NCI-H2227 treated with DMSO at 0.1 percent for 48 hours (cell line): ENCODE measurements at places on chromosomes 6 and 20.

DNA sequence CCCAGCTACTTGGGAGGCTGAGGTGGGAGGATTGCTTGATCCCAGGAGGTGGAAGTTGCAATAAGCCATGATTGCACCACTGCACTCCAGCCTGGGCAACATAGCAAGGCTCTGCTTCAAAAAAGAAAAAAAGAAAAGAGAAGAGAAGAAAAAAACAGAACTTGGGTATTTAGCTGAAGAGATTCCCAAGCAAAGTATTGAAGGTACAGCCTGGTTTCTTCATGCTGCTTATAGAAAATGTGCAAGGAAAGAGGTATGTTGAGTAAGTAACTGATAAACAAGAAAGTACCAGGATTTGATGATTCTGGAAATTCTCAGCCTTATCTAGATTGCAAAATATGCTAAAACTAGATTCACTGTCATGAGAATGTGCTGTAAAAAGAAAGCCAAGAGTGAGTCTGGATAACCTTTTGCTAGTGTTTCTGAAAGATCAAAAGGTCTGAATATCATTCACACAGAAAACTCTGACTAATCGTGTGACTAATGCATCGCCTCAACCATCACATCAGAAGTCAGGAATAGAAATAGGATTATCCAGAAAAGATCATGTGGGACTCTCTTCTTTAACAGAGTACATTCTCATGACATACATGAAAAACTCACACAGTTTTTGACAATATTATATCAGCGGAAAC is 32.4 kb upstream of the NOP56 start:
- no peak for DNase-seq

DNA sequence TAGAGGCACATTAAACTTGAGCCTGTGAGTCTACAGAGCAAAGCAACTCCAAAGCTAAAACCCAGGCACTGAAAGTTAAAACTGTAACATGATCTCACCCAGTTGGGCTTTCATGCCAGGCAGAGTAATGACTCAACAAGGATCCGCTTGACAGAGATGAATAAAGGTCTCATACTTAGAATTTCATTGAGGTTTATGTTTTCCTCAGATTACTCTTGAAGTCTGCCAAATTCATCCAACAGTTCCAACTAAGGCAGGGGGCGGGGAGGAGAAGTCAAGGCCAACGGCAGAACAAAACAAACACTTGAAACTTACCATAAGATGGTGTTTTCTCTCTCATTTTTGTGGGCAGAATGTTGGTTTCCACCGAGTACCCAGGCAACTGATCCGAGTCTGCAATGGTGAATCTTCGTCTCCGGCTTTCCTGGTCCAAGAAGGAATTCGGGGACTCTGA is 54.0 kb upstream of the IPCEF1 start:
- peak; percentile 7 for DNase-seq

DNA sequence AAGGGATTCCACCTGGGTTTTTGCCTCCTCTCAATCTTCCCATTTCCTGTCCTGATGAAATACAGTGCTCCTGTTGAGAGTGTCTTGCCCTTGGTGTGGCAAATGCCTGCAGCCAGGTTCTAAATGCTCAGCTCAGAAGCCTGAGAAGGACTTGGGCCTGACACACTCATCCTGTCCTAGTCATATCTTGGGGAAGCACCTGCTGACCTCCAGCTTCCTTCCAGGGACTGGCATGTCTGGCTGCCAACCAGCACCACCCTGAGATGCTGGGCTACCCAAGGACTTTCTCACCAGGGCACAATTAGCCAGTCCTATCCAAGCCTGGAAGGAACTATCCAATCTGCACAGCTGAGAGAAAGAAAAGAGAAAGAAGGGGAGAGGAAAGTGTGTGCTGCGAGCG is 43.4 kb downstream of the LRFN2 start:
- no peak for DNase-seq

DNA sequence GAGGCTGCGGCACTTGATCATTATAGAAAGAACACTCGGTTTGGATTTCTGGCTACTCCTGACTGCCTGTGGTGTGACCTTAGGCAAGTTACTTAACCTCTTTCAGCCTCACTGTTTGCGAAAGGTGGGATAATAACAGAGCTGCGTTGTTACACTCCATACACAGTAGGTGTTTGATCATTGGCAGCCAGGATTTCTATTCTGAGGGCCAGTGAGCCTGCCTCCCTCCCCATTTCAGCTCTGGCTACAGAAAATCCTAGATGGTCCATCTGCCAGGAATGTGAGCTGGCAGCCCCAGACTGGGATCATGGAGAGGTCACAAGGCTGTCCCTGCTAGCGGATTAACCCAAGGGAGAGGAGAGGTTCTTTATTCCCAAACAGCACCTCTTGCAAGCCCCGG is 2.7 kb downstream of the KCNB1 start:
- peak; percentile 74 for DNase-seq

GRCh38 chr6:51928320-51928719 is 159.1 kb downstream of the PKHD1 start:
- no peak for DNase-seq

DNA sequence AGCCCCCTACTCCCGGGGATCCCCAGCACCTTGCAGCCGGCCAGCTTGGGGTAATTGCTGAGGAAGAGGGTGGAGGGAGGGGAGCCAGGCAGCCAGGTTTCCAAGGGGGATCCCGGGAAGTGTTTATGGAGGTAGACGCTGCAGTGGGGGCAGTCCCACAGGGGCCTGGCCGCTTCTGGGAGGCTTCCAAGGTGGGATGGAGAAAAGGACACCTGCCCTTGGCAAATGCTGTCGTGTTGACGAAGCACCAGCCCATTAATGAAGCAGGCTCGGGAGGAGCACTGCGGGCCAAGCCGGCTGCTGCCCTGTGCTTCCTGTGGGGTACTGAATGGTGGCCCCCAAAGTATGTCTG is 82.4 kb downstream of the TMEM242 start:
- DNase-seq: no peak

DNA sequence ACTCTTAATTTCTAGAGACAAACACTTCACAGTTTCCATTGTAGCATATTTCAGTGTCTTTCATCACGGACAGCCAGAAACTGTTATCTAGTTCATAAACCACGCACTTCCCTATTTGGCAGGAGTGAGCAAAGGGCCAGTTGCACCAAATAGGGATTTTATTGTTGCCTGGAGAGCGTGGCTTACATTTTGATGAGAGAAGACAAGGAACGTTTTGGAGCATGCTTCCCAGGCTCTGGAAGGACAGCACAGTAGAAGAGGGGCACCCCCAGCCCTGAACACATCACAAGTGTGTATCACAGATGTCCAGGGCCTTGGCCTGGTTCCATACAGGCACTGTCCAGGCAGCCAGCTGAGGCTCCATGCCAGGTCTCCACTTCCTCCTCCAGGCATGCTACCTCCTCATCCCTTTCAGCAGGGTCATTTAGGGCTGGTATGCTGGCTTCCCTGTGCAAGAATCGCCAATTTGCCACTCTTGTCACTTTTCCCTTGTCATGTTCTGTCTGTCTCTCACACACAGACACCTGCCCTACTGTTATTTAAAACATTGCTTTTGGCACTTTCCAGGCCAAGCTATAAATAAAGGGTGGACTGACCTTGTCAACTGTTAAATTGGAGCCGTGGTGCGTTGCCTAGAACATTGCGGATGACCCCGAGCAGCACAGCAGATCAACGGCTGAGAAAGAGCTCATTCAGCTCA is 235.0 kb upstream of the GMDS start:
- DNase-seq: no peak

- DNase-seq: no peak
Observed at GRCh38 chr20:46592580-46593362, 42.3 kb upstream of the OCSTAMP start.

GRCh38 chr6:15824811-15825210 is 162.0 kb upstream of the DTNBP1 start:
- no peak for DNase-seq

- no peak for DNase-seq
Observed at GRCh38 chr20:1905693-1906092, 10.5 kb downstream of the SIRPA start.

GRCh38 chr20:18907353-18907752 is 93.8 kb downstream of the SCP2D1 start:
- DNase-seq: no peak

DNA sequence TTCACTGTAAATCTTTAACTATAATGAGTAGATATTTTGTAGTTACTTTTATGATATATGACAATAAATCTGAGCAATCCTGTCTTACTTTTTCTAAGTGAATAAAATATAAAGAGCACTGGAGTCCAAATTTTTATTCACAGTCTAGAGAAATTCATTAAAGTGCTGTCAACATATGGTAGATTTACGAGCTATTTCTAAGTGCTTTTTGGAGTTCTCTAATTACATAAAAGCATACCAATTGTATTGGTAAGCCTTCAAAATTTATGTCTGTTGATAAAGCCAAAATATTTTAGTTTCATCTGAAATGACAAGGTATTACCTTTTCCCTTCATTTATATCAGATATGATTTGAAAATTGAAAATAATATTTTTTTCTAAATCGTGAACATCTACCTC is 75.4 kb downstream of the MAN1A1 start:
- no peak for DNase-seq

- DNase-seq: no peak
Observed at GRCh38 chr6:75896526-75896925, 147.5 kb downstream of the MYO6 start.

DNA sequence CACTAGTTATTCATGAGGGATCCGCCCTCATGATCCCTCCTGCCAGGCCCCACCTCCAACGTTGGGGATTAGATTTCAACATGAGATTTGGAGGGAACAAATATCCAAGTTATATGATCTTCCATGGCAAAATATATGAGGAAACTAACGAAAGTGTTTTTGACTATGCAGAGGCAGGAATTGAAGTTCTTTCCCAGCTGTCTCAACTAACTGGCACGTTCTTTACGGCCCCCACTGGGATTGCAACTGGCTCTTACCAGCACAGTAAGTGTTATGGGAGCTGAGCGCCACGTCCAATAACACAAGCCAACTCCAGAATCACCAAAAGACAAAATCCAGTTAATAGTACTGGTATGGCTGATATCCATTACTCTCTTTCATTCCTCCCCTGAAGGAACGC is 66.6 kb downstream of the ECT2L start:
- no peak for DNase-seq

GRCh38 chr6:35087361-35088280 is 53.5 kb downstream of the TCP11 start:
- DNase-seq: no peak
